NCI-H2081 treated with DMSO at 0.1 percent for 48 hours (cell line): ENCODE measurements at places on chromosomes 2 and 18.

- DNase-seq, result no peak
Observed at GRCh38 chr18:32937597-32937996, 164.8 kb upstream of the KLHL14 start.

- DNase-seq, result no peak
Observed at GRCh38 chr2:120556911-120557310, 178.8 kb upstream of the GLI2 start.

GRCh38 chr2:73111073-73112025, 1.4 kb downstream of the RAB11FIP5 start:
- no peak for DNase-seq

DNA sequence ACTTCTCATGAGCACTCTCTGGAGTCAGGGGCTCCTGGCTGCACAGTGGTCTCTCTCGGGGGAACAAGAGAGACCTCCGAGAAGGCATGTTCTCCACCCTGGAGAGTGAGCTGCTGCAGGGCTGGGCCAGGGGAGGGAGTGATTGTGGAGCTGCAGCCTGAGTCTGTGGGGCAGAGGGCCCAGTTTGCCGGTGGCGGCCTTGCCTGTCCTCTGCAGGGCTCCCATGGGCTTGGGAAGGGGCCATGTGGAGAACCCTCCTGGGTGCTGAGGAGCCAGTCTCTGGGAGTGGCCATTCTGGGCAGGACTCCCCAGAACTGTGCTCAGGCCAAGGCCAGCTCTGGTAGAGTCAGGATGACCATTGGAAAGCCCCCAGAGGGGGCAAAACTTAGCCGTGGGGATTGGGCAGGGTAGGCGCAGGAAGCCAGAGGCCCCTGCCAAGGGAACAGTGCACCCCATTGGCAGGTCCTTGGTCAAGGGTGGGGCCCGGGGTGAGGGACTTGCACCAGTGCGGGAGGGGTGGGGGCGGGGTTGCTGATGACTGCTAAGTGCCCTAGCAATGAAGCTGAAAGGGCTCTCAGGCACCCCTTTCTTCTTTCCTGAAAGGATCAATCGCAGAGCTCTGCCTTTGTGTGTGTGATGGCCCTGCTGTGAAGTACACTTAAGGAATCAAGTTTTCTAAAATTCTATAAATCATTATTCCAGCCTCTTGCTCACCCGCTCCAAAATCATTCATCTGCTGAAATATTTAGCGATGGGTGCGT, 69.7 kb upstream of the BOD1L2 start:
- no peak for DNase-seq

DNA sequence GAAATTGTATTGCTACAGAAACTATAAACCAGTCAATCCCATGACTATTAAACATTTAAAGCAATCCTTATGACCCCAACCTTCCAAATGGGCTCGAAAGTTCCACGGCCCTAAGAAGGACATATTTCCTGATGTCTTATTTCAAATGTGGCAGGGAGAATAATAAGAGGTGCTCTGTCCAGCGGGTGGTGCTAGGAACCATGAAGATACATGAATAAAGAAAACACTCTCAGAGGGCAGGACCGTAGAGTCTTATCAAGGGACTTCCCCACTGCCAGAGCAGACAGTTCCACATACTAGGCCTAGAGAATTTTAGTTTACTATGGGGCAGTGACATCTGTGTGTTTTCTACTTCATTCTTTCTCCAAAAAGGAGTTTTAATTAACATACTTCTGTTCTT, 187.1 kb upstream of the PIK3C3 start:
- DNase-seq, result no peak

DNA sequence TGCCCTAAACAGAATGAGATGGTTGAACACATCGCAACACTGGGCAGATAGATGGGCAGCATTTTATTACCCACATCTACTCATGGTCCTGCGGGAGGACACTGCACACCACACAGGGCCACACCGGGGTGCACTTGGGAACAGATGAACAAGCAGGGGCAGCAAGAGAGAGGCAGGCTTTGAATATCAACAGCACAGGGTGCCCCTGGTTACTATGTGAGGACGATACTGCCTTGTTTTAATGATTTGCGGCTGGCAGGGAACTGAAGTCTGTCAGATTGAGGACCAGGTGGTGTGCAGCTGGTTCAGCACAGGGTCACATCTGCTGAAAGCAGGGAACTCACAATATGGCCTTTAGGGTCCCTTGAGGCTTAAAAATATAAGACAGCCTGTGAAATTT, 195.7 kb downstream of the PIEZO2 start:
- no peak for DNase-seq

DNA sequence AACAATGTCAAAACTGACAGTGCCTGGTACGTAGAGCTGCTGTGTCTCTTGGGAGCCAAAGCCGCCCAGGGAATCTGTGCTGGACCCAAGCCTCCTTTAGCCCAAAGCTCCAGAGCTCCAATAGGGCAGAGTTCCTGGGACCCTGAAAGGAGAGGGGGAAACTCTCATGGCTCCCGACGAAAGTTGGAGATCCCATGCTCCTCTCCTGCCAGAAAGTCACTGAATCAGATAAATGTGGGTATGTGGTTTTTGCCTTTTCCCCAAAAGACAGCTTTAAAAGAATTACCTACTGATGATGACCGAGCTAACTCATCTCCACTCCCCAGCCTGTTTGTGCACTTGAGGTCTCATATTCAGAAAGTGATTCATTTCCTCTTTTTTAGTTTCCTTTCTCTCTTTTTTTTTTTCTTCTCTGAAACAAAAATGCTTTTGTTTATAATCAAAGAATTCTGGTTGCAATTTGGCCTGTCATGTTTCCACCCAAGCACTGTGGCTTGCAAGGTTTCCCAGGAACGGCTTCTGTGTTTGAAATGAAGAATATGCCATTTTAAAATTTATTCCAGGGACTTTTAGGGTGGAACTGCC, 14.1 kb upstream of the PMAIP1 start:
- no peak for DNase-seq

GRCh38 chr2:40430776-40431599, 20.9 kb downstream of the SLC8A1 start:
- no peak for DNase-seq

DNA sequence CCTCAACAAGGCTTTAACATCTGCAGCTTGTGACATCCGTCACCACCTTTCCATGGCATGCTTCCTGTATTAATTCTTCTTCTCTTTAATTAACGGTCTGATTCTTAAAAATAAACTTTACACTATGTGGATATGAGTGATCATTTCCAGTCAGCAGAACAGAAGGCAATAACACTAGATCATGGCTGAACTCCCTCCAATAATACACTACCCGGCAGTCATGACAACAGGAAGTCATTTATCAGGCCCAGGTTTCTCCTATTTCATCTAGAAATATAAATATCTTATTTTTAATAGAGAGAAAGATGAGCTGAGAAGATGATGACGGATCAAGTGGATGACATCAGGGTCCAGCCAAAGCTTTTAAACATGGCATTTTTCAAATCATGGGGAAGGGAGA, 792.2 kb downstream of the SLC4A3 start:
- no peak for DNase-seq

GRCh38 chr2:69652206-69652605, 8.7 kb upstream of the AAK1 start:
- no peak for DNase-seq

DNA sequence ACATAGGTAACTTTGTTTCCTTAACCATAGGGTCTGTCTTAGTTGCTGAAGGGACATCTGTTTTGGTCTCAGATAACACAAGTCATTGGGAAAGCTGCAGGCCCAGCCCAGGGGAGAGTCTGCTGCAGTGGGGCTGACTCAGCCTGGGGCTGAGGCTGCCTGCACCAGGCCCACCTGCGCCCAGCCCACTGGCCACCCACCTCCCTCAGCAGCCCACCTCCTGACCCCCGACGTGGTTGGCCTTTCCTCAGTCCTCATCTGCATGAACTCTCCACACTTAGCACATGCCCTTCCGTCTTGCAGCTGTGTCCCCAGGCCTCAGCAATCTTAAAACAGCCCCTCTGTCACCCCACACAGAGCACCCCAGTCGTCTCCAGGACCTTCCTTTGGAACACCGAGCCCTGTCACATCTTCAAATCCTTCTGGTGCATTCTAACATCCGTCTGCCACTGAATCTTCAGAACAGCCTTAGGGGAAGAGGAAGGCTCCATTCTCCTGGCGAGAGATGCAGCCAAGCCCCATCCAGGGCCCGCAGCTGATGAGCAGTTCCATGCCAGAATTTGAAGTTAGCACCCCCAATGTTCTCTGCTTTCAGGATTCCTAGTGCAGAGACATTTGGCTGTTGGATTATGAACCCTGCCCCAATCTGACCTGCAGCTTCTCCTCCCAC, 231.4 kb downstream of the SEPTIN10 start:
- DNase-seq, result no peak

DNA sequence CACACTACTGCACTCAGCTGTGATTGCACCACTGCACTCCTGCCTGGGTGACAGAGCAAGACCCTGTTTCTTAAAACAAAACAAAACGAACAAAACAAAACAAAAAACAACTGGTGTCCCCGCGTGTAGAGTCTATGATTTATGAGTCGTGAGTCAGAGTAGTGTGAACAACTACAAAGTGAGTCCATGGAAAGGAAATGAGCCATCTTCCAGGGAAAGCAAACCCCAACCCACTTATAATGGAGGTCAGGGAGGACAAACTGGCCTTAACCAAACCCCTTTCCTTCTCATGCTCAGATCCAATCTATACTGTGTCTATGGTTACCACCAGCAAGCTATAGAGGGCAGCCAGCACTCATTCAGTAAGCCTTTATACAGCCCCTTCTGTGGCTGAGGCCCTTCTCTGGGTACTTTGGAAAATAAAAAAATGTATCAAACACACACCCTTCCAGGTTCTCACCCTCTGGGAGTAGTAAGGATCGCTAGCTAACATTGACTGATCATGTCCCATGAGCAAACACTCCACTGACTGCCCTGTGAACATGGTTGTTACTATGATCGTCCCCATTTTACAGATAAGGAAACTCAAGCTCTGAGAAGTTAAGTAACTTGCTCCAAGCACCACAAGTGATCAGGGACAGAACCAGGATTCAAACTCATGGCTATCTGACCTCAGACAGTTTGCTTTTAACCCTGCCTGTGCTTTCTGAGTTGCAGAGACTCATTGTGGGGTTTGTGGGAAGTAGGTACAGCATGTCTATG, 24.7 kb upstream of the COLEC12 start:
- no peak for DNase-seq

GRCh38 chr2:65240657-65241056, 13.0 kb downstream of the ACTR2 start:
- DNase-seq, result no peak

DNA sequence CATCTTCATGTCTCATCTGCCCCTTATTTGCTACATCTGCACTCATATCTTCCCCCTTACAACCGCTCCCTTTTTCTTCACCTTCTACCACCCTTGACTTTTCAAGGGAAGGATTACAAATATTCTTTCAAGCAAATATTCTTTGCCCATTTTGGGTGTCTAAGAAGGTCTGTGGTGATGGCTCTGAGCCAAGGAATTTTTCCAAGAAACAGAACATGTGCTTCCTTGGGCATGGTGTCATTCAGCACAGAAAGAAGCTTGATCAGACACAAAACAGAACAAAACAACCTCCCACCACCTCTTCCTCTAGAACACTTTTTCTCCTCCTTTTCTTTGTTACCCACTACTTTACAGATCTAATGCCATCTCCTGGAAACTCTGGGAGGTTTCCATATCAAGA, 313.7 kb downstream of the SATB2 start:
- no peak for DNase-seq

GRCh38 chr18:48007955-48008701, 77.7 kb upstream of the SMAD2 start:
- no peak for DNase-seq

DNA sequence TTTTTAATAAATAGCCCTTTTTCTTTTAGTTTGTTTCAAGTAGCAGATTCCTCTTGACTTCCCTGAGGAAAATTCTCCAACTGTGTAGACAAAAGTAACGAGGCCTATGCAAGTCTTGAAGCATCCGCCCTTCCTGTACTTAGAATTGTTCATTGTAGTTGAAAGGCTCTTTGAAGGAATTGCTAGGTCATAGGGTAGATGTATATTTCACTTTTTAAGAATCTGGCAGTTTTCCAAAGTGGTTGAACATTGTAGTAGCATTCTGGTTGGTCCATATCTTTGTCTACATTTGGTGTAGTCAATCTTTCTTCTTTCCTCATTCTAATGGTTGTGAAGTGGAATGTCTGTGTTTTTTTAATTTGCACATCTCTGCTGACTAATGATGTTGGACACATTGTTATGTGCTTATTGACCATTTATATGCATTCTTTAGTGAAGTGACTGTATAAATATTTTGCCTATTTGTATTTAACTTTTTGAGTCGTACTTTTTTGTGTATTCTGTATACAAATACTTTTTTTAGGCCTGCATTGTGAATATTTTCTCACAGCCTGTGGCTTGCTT, 5.6 kb upstream of the SERPINB11 start:
- no peak for DNase-seq

DNA sequence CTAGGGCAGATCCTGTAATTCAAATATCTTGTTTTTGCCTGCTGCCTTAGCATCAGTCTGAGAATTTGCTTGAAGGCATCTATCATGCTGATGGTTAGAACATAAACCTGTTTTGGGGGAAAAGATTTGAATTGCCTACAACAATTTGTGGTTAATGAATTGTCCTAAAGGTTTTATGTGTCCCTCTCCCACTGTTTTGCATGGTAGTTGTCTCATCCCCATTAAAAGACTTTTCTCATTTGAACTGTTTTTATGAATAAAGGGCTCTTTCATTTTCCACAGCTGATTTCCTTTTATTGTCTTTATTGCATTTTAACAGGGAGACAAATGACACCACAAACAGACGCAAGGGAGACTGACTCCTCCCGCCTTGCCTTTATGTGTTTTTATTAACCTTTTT, 275.6 kb downstream of the PIK3C3 start:
- DNase-seq, result no peak

- DNase-seq, result no peak
Observed at GRCh38 chr2:136637402-136637801, 127.9 kb upstream of the THSD7B start.

DNA sequence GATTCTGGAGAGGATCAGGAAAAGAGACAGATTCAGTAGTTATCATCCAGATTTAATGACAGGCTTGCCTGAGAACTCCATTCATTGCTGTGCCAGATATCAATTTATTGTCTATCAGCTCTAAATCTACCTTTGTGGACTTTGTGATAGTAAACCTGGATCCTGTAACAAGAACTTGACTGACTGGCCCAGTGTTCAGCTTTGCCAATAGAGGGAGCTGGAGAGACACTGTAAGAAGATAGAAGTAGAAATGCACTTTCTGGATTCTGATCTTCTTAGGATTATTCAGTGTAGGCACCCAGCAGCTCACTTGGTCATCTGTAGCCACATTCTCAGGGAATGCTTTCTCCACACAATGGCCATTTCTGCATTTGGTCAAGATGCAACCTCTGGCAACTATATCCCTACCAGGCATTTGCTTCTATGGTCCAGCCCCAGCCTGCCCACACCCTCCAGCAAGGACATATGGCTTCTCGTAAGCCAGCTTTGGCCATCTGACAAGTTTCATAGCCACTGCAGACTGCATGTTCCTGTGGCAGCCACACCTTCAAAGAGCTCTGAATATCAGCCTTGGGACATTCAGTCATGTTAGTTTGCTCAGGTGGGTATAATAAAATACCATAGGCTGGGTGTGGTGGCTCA, 6.1 kb upstream of the SERPINB8 start:
- DNase-seq, result peak; percentile 8

GRCh38 chr2:118489712-118490299, 357.6 kb downstream of the EN1 start:
- DNase-seq, result no peak
